ENCODE measurements at places on chromosomes 3 and 15.
A peak's percentile ranks its signal among the peaks of the same experiment; 100 is the strongest.

DNA sequence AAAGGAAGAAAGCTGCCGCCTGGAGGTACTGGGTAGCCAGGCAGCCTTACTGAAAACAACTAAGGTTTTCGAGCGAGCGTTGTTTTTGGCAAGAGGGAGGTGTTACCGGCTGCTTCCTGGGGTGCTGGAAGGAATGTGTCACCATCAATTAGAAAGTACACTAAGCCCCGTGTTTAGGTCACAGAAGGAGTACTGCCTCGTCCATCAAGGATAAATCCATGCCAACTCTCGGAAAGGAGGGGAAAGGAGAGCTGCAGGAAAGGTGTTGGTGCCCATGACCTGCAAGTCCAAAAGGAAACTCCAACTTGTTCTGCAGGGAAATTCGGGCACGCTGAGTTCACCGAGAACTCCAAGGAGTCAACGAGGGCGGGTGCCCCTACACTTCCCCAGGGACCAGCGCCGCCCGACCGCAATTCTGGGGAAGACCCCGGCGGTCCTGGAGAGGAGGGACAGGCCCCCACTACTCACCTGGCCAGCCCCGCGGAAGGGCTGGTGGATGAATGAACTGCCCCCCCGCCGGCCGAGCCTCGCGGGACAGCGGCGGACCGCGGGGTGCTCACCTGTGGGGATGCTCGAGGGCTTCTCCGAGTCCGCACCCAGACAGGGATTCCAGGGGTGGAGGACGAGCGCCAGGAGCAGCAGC is 542 bp downstream of the PLOD2 start:
- DNase-seq, result no peak

DNA sequence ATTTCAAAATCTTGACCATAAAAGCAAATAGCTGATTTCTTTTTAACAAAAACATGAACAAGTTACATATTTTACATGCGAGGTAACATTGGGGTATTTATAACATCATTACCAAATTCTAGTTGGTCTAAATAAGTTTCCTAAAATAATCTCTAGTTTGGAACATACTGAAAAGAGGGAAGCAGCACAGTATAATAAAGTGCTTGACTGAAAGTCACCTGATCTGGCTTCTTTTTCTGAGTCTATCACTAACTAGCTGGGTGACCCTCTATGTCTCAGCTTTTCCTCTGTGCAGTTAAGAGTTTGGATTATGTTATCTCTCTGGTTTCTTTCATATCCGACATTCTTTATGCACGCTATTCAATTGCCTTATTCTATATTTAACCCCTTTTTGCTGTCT is 19.8 kb upstream of the CNTN4 start:
- DNase-seq, result no peak

GRCh38 chr15:52656412-52656811 is 22.8 kb downstream of the ATOSA start:
- DNase-seq, result no peak

GRCh38 chr3:105746231-105746996 is 122.4 kb downstream of the CBLB start:
- DNase-seq, result no peak

DNA sequence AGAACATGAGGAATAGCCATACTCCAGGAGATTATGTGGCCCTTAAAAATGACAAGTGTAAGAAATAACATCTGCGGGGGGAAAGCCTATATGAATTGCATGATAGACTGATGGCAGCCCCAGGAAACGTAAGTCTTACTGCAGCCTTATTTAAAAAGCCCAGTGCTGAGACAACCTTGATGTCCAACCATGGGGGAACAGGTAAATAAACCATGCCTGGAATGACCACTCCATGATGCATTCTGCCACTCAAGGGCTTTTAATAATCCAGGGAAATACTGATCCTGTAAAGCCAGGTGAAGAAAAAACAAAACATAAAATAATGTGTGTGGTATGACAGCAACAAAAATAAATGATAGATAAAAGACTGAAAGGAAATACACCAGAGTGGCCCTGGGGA is 46.5 kb upstream of the GRIP2 start:
- DNase-seq, result no peak

DNA sequence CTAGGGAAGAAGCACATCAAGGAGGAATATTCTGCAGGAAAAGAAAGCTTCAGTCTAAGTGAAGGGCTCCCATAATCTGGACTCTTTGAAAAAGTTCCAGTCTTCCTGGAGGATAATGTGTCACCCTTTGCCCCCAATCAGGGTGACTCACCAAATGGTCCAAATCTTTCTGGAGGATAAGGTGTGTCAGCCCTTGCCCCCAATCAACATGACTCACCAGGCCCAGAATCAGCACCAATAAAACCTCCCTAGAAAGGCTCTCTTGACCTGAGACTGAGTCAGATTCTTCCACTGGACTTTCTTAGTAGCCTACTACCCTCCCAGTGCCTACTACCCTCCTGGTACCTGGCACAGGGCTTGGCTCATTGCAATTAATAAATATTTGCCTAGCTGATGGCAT is 9.5 kb upstream of the ARL14 start:
- DNase-seq, result no peak

DNA sequence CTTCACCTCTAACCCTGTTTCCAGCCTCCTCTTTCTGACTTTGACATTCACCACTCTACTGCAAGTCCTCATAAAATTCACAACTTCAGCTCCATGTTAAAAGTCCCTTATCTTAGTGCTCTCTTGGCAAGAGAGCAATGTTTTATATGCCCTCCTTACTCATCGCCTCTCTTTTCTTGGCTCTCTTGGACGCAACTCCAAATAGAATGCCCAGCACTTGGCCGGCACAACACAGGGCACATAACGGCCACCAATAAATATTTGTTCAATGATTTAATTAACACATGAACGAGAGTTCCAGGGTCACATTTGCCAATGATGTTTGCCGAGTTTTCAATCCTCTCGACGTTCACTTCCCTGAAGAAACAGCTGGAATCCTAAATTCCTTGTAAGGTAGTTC is 401.4 kb downstream of the ROBO1 start:
- DNase-seq, result no peak

GRCh38 chr15:57537072-57537471 is 54.6 kb upstream of the MYZAP start:
- DNase-seq, result no peak

DNA sequence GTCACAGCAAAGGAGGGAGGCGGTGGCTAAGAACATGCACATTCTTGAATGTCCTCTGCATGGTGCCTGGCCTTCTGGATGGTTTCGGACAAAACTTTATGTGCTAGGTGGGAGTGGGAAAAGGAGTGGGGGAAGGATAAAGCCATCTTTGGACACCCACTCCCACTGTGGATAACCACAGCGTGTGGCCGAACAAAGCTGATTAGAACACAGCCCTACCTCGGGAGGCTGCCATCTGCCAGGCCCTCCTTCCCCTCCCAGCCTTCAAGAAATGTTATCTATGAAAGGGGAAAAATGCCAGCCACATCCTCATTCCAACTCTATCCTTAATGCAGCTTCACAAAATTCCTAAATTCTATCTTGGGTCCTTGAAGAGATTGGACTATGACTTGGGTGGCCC is 18.8 kb downstream of the AMOTL2 start:
- DNase-seq, result no peak

GRCh38 chr15:79615754-79616153 is 183.6 kb downstream of the MINAR1 start:
- DNase-seq, result no peak

DNA sequence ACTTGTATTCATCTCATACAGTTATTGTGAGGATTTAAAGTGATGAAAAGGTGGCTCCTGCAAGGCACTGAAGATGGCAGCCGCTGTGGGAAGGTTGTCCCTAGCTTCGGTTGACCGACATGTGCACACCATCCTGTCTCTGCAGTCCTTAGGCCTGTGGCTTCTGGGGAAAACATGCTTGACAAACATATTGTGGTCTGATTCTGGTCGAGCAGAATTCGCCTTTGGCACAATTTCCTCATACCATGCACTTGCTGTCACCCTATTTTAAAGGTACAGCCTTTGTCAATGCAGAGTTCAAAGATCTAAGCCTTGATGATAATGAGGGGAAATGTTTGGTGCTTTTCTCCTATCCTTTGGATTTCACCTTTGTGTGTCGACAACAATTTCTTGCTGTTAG is 50.9 kb downstream of the PRICKLE2 start:
- DNase-seq, result no peak

DNA sequence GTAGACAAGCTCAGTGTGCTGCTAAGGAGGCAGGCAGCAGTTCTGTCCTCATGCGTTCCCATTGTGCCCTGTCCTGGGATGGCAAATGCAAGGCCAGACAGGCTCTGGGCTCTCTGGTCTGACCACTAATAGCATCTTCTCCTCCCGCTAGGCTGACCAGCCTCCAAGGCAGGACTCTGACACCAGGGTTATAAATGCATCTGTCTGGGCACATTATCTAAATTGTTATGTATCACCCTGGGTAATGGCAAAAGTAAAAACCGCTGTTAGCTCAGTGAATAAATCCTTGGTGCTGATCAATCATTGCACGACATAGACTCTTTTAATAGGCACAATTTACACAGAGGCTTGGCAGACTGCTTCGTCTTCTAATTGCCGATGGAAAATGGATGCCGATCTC is 85.6 kb downstream of the CLSTN2 start:
- DNase-seq, result no peak

- peak; percentile 34 for DNase-seq
Observed at GRCh38 chr15:33314069-33314468, 3.3 kb downstream of the RYR3 start.

- DNase-seq, result no peak
Observed at GRCh38 chr15:74297887-74298286, 61.8 kb downstream of the CCDC33 start.

- DNase-seq, result no peak
Observed at GRCh38 chr3:156388497-156389448, 166.1 kb downstream of the SSR3 start.

DNA sequence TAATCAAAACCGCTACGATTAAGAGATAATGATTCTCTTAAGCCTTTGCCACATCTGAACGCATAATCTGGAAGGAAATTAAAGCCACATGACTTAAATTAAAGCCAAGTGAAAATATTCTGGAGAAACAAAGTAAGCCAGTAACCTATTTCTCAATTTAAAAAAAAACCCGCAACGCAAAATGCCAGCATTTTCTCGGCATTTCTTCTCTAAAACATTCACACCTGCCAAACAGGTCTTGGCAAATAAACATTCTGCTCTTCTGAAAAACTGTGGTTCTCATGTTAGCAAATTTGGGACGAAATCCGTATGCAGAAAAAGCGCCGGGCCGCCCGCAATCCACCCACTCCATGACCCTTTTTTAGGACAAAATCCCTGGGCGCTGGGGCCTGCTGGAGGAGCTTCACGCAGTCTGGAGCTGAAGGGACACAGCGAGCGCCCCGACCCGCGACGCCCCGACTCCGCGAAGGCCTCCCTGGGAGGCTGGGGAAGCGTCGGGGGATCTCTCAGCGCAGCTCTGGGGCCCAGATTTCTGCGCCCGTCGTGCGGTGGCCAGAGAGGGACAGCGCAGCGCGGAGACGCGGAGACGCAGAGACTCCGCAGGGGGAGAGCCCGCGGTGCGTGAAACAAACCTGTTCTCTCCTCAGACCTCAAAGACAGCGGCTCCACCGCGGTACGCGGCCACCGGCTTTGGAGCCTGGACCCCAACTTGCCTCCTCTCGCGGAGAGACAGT is 471 bp downstream of the NKIRAS1 start:
- DNase-seq, result no peak

DNA sequence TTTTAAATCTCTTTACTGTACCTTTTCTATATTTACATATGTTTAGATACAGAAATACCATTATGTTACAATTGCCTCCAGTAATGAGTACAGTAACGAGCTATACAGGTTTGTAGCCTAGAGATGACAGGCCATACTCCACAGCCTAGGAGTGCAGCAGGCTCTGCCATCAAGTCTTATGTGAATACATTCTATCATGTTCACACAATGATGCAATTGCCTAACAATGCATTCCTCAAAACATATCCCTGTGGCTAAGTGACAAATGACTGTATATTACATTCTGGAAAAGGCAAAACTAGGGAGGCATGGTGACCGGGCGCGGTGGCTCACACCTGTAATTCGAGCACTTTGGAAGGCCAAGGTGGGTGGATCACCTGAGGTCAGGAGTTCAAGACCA is 192.4 kb upstream of the IGF1R start:
- DNase-seq, result no peak

DNA sequence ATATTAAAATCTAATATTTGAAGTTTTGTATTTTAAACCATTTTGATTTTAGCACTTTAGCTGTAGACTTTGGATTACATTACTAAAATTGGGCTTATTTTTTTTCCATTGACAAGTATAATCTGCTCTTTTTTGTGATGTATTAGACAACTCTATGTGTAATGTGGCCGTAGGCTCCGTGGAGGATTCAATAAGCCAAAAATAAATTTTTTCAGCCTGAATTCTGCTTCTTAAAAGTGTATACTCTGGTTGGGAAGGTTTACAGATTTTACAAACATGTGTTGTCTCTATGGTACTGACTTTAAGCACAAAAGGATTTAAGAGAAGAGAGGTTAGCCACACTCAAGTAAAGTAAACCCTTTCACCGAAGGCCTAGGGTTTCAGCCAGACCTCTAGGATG is 110.8 kb downstream of the PLCL2 start:
- DNase-seq, result no peak

DNA sequence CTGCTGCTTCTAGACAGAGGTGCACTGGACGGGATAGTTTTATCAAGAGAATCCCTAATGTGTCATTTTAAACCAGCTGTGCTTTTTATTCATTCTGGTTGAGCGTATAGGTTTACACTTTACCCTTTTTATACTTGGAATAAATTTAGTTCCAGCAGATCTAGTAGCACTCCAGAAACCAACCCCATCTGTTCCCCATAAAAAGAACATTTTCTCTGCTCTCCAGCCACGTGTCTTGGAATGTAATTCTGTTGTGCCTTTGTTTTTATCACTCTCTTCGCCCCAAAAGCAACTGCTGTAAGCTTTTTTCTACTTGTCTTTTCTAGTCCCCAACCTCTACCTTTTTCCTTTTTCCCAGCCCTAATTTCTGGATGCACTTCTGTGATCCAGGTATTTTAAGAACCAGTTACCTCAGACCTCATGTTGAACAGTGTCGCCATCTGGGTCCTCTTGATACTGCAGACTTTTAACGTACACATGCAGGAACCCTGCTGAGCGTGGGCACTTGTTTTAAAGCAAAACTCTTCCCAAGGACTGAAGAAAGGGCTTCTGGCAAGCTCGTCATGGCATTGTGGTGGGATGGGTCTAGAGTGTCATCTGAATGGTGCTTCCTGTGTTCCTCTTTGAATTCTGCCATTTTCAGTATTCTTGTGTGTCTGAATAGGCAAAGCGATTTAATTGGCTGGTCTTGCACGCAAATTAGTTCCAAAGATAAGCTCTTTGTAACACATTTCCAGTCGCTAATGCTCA is 5.7 kb upstream of the EXOG start:
- DNase-seq, result no peak

All from hematopoietic multipotent progenitor cell treated with erythropoietin and hydrocortisone succinate and interleukin-3 and kit ligand, for 17 days (in vitro differentiated cells).